ENCODE measurements at places on chromosomes 3 and 15.

DNA sequence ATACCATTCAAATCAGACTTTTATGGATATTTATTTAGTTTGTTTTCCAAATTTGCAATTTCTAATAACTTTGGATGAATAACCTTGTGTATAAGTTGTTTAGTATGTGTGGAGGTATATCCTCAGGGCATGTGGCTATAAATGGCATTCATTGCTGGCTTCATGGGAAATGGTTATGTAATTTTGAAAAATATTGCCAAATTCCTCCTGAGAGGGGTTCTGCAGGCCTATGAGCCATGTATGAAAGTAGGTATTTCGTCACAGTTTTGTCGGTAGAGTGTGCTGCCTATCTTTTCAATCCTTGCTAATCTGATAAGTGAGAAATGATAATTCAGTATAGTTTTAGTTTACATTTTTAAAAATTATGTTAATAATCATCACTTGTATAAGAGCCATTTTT is 256.4 kb upstream of the ZNF385D start:
- no peak for DNase-seq

- DNase-seq = no peak
These were observed 270.6 kb upstream of the TPRG1 start for GRCh38 chr3:188901126-188901525.

GRCh38 chr3:195899701-195900435 is 8.5 kb downstream of the TNK2 start:
- DNase-seq = no peak

DNA sequence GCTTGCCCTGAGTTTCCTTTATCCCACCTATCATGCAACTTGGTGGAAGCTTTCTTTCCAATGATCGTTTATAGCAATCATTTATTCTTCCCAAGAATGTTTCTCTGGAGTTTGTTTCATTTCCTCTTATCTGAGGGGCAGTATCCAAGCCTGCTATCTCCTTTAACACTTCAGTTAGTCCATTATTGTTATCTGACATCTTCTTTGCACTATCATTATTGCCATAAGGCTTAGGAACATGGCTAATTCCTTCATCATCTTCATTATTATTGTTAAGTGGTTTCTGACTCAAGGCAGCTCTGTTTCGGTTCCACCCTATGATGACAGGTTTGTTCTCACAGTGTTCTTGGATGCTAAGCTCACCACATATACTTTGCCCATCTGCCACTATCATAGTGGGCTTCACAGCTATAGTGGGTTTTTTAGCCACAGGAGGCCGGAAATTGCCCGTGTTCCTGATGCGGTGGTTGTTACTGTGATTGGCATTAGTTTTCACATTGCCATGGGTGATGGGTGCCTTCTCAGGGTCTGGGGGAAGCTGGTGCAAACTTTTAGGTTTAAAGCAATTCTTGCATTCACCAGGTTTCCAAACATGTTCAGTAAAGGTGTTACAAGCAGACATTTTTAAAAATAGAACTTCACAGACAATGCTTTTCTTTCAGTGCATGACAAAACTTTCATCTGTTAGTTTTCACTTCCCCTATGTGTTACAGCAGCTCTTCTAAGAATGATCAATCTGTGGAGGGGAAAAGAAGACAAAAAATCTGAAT is 110.6 kb upstream of the TSPAN3 start:
- DNase-seq = no peak
